ENCODE measurements at places on chromosomes 16 and 17. TPM values are rescaled to one million over a fixed set of nuclear protein-coding genes. Genes with fewer than 3 reads are reported as not detected.
A peak's percentile ranks its signal among the peaks of the same experiment; 100 is the strongest.

GRCh38 chr16:55076053-55076452 lies 145.4 kb downstream of the IRX5 start:
- no peak for DNase-seq

DNA sequence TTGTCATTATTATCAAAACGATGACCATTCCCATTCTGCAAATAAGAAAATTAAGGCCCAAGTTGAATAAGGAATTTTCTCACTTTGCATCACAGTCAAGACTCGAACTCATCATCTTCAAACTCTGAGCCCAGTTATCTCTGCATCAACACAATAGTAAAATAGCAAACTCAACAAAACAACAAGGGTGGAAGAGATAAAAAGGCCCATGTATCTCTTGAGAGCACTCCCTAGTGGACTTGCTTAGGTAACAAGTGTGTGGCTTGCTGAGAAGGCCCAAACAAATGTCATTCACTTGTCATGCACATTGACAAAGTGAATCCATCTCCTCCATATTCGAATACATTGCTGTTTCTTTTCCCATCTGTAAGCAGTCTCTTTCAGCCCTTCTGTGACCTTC lies 412.0 kb upstream of the MAF start:
- no peak for DNase-seq

DNA sequence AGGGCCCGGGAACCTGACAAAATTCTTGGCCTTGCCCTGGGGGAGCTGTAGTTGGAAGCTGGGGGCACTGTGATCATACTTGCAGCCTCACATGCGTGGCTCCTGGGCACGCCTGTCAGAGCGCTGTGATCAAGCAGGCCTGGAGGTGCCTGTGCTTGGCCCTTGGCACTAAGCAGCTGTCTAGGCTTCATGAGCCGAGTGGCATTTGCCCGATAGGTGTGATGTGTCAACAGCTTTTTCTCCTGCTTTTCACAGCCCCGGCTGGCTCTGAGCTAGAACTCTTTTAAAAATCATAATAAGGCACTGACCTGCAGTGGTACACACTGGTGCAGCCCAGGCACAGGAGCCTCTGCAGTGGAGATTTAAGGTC lies 113.8 kb downstream of the SOCS1 start:
- no peak for DNase-seq

DNA sequence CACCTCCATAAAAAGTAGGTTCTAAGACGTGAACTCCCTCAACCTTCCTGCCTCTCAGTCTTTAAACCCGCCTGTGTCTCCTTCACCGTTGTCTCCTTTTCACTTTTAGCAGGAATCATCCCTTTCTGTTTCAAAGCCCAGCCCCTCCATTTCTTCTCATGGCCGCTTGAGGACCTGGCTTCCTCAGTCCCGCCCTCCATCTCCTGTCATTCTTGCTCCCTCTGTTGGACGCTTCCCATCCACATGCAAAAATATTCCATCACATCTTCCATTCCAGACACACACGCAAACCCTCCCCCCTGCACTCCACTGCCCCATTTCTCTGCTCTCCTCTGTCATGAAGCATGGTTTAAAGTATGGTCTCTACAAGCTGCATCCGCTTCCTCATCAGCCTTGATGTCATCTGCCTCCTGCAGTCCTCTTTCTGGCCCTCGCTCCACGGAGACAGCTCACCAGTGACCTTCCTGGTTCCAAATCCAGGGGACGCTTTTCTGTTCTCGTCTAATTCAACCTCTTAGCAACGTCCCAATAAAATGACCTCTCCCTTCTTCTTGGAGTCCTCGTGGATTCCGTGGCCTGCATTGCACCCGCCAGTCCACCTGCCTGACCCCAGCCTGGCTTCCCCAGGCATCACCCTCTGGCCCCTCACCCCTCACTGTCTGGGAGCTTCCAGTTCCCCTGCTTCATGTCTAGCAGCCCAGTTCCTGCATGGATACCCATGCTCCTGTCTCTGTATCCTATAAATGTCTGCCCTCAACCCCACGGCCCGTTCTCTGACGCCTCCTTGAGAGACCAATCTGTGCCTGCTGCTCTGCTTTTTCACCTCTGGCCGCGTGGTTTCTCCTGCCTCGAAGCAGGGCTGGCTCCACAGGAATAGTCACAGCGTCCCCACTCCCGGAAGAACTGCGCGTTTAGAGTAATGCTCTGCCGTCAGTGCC lies 26.2 kb downstream of the ANKRD40 start:
- peak; percentile 40 for DNase-seq

Gene SLFN13
- 6.9 TPM for total RNA-seq
